ENCODE measurements at places on chromosomes 3 and 15.
A peak's percentile ranks its signal among the peaks of the same experiment; 100 is the strongest.

DNA sequence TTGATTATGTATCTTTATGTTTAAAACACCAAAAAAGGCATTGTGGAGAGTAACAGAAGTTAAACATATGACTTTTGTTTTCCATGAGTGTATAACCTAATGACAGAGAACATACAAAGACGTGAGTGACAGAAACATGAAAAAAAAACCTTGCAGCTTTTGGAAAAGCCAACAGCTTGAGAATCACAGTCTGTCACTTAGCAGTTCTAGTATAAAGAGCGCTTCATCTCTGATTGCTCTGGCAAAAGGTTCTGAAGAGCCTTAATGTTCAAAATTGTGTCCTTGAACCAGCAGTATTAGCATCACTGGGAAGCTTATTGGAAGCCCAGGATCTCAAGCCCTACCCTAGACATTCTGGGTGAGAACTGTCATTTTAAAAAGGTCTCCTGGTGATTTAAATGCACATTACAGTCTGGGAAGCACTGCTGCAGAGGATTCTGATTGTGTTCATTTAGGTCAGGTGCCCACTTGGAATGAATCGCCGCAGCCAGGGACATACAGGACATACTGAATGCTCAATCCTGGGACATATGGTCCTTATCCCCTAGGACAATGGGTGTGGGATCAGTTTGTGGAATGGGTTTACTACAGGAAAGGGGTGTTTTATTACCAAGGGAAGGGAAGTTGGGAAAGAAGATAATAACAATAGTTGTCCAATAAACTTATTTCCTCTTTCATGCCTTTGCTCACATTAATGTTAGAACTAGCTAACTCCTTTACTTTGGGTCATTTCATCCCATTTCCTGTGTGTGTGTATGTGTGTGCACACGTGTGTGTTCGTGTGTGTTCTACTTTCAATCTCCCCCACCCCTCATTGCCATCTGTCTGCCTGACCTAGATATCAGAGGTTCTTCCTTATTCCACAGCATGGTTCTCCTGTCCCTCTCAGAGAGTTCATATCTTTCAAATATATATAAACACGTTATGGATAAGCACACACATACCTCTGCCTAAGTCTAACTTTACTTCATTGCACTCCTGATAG lies 55.0 kb downstream of the LRRC49 start:
- DNase-seq: no peak

DNA sequence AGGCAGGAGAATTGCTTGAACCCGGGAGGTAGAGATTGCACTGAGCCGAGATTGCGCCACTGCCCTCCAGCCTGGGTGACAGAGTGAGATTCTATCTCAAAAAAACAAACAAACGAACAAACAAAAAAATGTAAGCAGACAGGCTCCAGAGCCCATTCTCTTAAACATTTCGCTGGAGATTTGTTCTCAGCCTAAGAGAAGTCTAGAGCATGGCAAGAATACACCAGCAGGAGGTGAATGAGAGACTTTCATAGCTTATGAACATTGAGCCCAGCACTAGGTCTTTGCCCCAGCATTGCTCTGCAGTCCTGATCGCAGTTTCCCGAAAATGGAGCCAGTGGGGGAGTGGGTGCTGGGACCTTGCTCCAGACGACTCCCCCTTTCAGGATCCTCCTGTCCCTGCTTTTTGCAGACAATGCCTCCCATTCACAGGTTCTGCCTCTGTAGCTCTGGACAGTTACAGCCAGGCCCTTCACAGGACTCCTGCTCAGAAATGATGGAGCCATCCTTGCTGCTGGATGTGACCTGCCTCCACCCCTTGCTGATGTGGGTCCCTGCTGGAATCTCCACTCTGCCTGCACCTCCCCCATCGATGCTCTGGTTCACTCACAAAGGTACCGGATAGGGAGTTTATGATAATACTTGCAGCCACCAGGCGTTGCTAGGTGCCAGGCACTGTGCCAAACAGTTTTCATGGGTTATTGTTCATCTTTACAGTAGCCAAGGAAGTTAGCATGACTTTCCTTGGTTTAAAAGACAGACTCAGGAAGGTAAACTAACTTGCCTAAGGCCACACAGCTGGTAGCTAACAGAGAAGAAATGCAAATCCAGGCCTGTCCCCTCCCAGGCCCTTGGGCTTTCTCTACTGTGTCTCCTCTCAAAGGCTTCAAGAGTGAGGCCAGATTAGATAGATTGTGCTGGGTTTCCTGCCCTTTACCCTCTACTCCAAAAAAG lies 329.7 kb upstream of the TLE3 start:
- DNase-seq: no peak

- DNase-seq: no peak
These were observed 550 bp downstream of the CCDC9B start for GRCh38 chr15:40340038-40340739.

- no peak for DNase-seq
These were observed 185.9 kb downstream of the SUCLG2 start for GRCh38 chr3:67468511-67468910.

- DNase-seq: no peak
These were observed 135.6 kb downstream of the OPA1 start for GRCh38 chr3:193728429-193729087.

GRCh38 chr15:50750227-50750705 lies 15.2 kb downstream of the SPPL2A start:
- DNase-seq: no peak

DNA sequence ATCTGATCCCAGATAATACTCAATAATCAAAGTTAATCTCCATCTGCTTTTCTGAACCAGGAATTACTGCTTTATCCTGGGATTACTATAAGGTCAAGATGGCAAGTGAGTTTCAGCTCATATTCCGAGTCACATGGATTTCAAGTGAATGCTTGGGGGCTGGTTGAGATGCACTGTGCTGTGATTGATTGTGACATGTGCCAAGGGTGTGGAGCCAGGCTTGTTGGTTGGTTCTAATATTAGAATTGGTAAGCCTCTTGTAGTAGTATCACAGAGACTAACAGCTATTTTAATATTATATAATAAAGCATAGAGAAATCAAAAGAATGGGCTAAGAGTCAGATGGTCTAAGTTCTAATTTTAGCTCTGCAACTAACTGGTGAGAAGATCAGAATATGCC lies 74.2 kb upstream of the ICE2 start:
- no peak for DNase-seq

DNA sequence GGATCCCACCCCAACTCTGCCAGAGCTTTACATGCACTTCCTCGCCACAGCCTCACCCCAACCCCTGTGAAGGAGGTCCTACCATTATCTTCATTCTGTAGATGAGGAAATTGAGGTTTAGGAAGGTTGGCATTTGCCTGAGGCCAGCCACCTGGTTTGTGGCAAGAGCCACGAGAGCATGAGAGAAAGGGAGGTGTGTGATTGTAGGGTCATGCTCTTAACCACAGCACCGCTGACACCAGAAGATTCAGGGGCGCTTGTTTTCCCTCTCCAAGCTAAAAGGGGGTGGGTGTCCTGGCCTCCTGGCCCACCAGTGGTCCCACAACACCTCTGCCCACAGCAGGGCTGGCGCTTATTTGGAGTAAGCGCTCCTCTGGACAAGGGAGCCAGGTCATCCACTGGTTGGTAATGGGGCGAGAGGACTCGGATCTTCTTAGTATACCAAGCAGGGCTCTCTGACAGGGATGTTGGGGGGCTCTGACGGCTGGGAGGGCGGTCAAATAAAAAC lies 691 bp downstream of the RHCG start:
- DNase-seq: no peak

DNA sequence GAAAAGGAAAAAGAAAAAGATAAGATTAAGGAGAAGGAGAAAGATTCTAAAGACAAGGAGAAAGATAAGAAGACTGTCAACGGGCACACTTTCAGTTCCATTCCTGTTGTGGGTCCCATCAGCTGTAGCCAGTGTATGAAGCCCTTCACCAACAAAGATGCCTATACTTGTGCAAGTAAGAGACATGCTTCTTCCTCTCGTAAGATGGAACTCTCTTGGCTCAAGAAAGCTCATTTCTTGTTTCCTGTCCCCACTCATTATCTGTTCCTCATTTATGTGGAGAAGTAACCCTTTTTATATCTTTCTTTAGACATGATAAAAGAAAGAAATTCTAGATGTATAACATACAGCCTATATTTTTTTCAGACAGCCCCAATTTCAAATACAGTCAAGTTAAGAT lies 101.4 kb downstream of the KLHL25 start:
- no peak for DNase-seq

DNA sequence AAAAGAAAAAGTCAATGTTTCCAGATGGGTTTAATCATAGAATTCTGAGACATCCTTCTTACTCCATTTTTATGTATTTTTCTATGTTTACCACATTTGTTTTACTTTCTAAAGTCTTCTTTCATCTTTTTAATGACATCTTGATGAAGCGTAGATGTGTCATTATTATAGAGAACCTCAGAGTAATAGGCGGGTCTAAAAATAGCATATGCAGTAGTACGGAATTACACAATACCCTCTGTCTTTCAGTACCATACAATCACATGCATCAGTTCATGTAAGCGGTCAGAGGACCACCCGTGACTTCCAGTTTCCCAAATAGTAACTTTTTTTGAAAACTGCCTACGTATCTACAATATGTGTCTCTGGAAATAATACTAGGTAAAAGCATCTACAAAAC lies 224.0 kb downstream of the PLOD2 start:
- no peak for DNase-seq

DNA sequence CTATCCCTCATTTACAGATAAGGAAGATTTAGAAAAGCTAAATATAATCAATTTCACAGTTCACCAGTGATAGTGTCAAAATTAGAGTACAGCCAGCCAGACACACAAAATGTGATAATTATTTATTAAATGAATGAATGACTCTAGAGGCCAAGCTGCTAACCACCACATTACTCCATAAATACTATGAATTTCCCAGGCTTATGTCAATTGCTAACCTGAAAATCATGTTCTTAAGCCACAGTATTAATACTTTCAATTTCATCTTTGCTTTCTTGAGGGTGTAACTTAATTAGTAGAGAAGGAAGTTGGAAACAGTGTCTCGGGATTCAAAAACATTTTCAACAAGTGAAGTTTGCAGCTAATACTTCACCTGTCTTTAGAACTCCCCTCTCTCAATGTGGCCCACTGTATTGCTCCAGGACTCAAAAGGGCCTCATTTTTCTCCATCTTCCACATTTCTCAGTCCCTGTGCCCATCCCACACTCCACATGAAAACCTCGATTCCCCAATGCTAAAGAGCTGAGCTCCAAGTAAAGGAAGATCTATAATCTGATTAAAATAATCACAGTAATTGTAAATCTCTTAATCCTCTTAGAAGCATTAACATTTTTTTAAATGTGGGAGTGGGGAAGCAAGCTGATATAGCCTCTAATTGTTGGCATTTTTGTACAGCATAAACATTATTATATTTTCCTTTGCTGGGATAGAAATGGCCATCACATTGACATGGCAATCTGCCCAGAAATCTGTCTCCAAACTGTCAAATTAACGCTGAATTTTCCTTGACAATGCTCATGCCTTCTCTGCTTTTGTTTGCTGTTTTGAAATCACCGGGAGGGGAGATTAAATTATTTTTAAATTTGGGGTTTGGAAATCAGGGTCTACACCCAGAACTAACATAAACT lies 765.1 kb downstream of the ROBO1 start:
- no peak for DNase-seq

- DNase-seq: no peak
These were observed 201.1 kb upstream of the LRRFIP2 start for GRCh38 chr3:37375184-37376127.

GRCh38 chr15:77001351-77001750 lies 6.4 kb downstream of the PSTPIP1 start:
- no peak for DNase-seq

DNA sequence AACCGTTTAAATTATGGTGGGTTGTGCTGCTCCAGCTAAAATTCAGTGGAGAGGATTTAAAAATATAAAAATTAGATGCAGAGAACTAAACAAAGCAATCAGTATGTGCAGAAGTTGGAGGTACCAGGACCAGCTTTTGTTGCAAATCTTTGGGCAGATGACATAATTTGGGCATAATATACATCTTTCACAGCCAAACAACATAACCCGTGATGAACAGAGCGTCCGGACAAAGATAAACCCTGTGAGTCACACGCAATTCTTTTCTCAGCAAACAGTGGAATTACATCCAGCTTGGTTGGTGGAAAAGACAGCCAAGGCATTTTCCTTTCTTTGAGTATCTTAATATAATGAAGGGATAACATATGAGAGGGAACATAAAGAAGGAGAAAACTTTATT lies 419.4 kb upstream of the ADAMTS9 start:
- DNase-seq: no peak

DNA sequence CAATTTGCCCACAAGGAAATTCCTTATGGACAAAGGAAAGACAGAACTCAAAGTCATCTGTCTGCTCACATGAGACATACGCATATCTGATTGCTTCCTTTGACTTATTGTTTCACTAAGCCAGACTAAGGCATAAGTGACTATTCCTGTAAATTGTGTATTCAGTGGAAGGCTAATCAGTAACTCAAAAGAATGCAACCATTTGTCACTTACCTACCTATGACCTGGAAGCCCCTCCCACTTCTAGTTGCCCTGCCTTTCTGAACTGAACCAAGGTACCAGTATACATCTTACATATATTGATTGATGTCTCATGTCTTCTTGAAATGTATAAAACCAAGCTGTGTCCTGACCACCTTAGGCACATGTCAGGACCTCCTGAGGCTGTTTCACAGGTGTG lies 53.5 kb upstream of the PROK2 start:
- no peak for DNase-seq

DNA sequence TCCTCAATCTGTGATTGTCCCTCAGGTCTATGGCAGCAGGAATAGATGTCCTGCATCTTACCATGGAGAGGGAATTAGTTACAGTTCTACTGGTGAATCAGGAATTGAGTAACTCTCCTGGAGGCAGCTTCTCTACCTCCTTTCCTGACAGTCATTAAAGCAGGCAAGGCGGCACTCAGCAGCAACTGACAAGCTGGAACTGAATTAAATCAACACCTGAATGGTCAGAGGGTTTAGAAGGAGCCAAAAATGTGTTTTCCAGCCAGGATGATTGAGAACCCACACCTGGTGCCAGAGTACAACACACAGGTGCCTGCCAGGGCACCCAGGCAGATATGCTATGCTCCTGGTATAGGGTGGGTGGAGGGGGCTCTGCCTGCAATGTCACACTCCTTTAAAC lies 43.1 kb upstream of the TIPARP start:
- DNase-seq: peak; percentile 29

GRCh38 chr3:195269375-195270078 lies 1.4 kb downstream of the XXYLT1 start:
- no peak for DNase-seq

DNA sequence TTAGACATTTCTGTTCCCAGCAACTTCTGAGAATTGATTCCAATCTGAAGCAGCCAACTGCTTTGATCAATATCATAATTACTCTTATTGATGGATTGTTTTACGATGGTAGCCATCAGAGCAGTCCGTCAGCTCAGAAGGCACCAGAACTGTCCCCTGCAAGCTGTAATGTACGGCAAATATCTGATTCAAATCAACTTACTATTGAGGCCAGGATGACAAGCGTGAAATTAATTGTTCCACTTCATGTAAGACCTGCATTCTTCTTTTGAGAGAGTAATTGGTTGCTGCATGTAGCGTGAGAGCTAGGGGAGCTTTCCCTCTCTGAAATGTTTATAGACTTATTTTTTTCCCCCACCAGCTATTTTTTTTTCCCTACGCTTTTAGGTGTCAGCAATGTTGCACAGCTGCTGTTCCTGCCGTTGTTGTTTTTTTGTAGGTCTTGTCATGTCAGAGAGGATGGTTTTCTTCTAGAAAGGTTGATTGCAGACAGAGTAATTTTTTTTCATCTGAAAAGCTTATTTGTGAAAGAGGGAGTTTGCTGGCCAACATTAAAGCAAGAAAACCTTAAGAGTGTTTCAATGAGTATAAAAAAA lies 134.9 kb downstream of the CACNA2D3 start:
- no peak for DNase-seq

All from NCI-H2081 treated with DMSO at 0.1 percent for 48 hours (cell line).